Activated T-cell treated with anti-CD3 and anti-CD28 coated beads, Interleukin-2, amount 50 U/mL, for 24 hours (primary cell): ENCODE measurements at places on chromosomes 16 and 17.

DNA sequence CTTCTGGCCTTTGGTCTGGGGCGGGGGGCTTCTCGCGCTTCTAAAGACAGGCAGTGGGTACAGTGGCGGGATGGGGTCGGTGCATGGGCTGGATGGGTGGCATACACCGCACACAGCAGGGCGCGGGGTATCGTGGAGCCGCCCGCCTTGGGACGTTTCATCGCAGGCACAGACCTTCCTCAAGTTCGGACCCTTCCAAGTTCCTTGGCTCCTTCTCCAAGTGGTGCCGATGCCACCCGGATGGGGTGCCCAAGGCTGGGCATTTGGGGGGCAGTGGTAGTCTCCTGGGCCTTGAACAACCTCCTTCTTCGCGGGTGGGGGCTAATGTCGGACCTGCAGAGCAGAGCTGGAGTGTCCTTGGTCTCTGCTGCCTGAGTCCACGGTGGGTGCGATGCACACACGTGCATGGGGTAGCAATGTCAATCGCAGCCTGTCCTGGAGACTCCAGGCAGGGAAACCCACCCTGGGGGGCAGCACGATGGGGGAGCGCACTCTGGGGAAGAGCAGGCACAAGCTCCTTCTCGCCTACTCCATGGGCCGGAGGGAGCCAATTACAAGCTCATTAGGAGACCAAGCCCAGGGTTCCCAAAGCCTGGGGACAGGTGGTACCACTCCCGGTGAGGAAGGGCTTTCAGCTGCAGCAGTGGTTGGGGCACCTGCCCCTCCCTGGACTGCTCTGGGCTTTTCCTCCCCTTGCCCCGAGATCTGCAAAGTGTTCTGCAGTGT is 686 bp upstream of the MTSS2 start:
- DNase-seq: no peak

- no peak for DNase-seq
Measured at GRCh38 chr16:19119564-19119963, 5.8 kb downstream of the ITPRIPL2 start.

DNA sequence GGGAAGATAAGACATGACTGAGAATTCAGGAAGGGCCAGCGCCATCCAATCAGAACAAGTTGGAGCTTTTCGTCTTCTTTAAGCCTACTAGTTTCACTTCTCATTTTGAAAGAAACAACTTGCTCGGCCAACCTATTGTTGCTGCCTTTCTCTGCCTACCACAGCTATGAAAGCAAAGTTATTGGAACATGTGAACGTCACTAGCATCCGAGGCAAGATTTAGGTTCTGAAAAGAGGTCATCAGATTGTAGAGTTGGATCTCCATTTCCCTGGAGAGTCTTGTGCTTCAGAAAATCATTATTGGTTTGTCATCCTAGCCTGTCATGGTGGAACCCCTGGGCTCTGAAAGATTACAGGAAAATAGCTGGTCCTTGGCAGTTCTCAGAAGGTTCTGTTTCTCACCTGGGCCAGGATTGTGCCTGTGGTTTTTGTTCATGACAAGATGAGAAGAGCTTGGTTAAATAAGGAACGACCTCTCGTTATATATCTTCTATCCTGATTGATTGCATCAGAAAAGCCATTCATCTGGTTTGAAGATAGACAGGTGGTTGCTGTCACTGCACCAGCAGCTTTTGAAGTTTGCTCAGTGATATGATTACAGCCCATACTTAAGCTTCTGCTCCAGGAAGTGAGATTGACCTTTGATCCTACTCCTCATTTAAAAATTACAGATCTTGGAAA is 25.3 kb downstream of the CDH13 start:
- no peak for DNase-seq

GRCh38 chr17:8947201-8947600 is 18.3 kb downstream of the PIK3R5 start:
- no peak for DNase-seq

DNA sequence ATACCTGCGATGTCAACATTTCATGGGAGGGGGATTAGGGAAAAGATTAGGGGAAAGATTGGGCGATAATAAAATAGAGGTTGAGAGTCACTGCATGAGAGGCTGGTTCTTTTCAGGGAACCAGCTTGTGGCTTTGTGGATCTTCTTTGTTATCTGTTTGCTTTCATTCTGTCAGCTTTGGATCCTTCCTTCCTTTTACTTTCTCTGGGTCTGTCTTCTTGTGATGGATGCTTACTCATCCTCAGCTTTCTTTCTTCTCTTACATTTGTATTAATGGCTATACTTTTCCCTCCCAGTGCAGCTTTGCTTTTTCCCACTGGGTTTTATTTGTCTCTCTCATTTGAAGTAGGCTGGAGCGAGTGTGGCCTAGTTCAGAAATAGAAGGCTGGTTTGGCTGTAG is 47.1 kb downstream of the RPTOR start:
- DNase-seq: no peak

DNA sequence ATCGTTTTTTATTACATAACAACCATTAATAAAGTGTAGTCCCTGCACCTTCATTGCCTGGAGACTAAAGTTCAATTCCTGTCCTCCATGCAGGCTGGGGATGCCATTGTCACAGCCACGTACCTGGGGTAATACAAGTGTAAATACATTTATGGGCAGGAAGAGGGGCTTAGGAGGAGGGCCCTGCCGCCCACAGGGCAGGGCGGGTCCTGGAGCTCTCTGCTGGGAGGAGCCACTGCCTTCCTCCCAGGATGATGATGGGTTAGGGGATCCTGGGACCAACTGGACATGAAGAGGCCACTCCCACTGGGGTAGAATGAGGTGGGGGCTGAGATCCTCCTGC is 44.1 kb upstream of the SLC38A10 start:
- DNase-seq: no peak

GRCh38 chr17:67035131-67036083 is 8.9 kb upstream of the CACNG1 start:
- DNase-seq: no peak

DNA sequence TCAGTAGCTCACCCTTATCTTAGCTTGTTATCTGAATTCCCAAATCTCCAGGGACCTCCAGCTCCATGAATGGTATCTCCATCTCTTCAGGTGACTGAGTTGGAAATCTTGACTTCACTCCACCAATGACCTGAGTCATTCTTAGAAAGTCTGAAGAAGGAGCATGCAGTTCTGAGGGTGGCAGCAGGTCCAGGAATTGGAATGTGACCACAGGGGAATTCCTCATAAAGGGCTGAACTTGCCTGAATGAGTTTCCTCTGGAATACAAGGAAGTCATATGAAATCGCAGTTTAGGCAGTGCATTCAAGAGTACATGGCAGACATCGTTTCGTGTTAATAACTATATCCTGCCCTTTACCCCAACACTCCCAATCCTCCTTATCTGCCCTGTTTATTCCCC is 12.5 kb upstream of the PYY start:
- DNase-seq: no peak

DNA sequence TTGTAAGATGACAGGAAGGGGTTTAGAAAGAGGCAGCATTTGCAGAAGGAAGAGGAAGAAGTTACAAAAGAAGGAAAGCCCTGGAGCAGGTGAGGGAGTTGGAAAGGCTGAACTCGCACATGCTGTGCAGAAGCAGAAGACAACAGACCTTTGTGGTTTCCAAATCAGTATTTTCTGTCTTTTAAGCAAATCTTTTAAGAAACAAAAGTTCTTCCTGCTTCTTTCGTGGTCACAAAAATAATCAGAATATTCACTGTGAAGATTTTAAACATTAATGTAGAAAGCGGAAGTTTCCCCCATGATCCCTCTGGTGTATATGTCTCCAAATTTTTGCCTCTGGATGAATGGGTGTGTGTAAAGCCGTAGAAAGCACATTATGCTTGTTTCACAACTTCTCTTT is 25.8 kb downstream of the ZNRF1 start:
- no peak for DNase-seq

DNA sequence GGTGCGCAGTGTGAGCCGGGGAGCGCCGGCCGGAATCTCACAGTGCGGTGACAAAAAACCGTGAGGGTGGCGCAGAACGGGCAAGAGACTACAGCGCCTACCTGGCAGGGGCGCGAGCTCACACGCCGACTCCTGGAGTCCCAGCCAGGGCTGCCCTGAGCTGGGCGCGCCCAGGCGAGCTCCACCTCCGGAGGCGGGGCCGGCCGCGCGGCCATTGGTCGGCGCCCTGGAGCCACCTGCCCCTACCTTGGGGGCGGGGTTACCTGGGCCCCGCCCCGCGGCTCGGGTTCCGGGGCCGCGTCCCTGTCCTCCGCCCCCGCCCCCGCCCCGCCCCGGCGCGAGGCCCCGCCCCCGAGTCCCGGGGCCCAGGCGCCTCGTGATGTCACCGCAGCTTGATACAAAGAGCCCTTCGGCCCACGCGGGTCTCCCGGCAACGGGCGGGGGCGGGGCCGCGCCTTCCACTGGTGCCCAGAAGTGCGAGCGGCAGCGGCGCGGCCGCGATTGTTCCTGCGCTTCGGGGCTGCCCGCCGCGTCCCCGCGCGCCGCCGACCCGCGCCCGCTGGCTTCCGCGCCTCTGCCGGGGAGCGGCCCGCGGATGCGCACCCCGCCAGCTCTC is 96.3 kb downstream of the RAB11FIP4 start:
- DNase-seq: peak; percentile 94

- DNase-seq: peak; percentile 37
Measured at GRCh38 chr16:69494991-69495392, 70.6 kb downstream of the CYB5B start.

DNA sequence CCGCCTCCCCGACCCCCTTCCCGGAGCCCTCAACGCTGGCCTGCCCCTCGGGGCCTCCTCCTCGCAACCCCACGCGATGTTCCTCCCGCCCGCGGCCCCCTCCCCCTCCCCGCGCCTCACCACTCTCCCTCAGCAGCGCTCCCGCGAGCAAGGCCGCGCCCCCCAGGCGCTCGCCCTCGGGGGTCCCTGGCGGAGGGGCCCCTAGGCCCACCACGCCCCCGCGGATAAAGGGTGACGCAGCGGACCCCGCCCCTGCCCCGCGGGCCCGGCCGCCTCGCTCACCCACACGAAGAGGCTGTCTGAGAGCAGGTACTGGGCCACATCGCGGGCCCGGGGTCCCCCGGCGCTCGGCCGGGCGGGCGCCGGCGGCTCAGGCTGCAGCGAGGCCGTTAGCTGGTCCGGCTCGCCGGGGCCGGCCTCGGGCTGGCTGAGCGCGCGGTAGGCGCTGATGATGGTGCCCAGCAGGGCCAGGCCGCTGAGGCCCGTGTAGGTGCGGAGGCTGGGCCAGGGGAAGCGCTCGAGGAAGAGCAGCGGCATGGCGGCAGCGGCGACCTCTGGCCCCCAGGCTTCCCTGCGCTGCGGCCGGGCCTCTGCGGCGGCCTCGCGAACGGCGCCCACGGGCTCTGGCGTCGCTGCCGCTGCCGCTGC is 430 bp downstream of the AMFR start:
- peak; percentile 71 for DNase-seq

GRCh38 chr17:14580499-14580898 is 279.6 kb downstream of the HS3ST3B1 start:
- DNase-seq: no peak

DNA sequence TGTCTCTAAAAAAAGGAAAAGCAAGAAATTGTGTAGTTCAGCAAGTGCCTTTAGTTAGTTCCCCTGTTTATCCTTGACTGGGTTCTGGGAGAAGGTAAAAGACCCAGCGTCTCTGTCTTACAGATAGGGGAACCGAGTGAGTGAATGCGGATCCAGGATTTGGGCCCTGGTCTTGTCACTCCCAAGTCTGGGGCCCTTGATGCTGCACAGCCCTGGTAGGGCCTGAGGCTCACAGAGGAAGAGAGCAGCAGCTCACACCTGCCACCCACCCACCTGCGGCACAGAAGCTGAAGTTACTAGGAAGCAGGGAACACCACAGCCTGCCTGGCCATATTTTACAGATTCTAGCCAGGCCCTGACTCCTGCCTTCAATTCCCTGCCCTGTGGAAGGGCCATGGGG is 22.2 kb downstream of the LASP1 start:
- no peak for DNase-seq

DNA sequence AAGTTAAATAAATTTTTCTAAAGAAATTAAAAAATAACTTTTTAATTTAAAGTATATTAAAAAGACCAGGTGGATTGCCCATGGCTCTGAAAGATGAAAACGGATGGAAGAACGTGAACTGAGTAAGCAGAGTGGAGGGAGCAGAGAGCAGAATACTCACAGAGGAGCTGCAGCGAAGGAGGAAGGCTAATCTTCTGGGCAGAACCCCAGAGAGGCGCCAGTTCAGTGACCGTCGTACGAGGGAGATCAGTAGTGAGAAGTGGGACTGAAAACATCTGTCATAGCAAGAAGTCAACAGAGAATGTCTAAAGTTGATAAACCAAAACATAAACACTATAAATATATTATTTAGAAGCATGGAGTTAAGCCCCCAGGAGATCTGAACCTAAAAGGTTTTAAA is 34.9 kb downstream of the UBE2G1 start:
- no peak for DNase-seq

- DNase-seq: peak; percentile 83
Measured at GRCh38 chr16:57609541-57610401, 18.7 kb upstream of the ADGRG1 start.

- DNase-seq: no peak
Measured at GRCh38 chr16:70687102-70687511, 1.3 kb upstream of the MTSS2 start.

- no peak for DNase-seq
Measured at GRCh38 chr16:1541293-1542165, 8.1 kb downstream of the TMEM204 start.

DNA sequence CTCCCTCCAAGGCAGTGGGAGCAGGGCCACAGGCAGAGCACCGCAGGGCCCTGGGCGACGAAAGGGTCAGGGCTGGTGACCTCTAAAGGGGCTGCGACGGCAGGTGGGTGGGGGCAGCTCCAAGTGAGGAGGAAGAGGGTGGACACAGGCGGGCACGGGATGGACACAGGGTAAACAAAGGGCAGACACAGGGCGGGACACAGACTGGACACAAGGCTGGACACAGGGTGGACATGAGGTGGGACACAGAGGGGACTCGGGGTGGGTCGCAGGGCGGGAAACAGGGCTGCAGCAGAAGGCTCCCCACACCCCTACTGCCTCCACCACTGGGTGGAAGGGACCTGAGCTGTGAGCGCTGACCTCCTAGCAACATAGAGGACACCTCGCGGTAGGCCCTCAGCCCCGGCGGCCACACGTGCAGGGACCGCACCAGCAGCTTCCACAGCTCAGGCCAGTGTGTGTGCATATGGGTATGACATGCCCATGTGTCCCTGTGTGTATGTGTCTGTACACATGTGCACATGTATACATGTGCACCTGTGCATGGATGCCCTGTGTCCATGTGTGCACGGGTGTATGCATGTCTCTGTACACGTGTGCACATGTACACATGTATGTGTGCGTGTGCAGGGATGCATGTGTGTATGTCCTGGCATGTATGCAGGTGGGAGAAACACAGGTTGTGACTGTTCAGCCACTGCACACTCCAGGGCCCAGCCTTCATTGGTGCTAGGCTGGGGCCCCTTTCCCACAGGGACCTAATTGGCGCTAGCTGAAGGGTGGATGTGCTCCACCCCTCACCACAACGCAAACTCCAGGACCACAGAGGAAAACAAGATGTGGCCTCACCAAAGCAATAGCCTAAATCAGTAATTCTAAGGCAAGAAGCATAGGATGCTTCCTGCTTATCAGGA is 7.6 kb downstream of the LMF1 start:
- no peak for DNase-seq

- DNase-seq: no peak
Measured at GRCh38 chr17:68910251-68910705, 44.9 kb downstream of the ABCA8 start.

GRCh38 chr16:89645122-89645521 is 12.4 kb downstream of the CHMP1A start:
- DNase-seq: no peak
